ENCODE measurements at places on chromosomes 13 and 19.
A peak's percentile ranks its signal among the peaks of the same experiment; 100 is the strongest.

GRCh38 chr13:28396053-28396452 lies 98.9 kb downstream of the FLT1 start:
- no peak for DNase-seq

DNA sequence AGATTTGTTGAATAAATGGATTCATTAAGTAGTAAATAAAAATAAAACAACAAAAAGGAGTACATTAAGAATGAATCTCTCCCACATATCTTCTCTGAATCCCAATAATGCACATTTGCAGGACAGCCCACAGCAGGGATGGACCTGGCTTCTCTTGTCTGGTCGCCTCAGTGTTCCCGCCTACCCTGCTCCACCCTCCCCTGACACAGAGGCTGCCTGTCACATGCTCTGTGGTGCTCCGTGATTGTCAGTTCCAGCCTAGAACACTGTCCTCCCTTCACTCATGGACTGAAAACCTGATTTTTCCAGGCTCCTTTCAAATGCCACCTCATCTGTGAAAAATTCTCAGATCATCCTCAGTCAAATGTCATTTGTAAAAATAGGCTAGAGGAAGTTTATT lies 94.5 kb upstream of the GPR12 start:
- no peak for DNase-seq

- peak; percentile 80 for DNase-seq
Observed at GRCh38 chr19:47573071-47574026, at the start of gene ZNF541. Gene ZNF541 (minus strand): TSS chr19:47573148. CDS start chr19:47555856, 17,292 bp downstream.

DNA sequence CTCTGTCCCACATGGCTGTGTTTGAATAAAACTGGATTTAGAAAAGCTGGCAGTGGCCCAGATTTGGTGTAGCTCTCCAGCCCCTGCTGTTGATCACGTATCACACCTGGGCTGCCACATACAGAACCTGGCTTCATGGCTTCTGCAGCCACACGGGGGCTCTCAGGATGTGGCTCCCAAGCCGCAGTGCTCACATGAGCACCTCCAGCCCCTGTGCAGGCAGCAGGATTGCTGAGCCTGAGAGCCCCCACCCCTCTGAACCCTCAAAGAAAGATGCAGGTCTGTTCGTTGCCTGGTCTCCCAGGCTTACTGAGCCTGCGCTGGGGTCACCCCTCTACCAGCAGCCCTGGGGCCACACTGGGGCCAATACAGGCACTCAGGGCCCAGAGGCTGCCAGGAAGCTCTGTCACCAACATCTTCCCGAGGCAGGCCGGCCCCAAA lies 2.7 kb downstream of the PLEKHF1 start:
- peak; percentile 69 for DNase-seq

DNA sequence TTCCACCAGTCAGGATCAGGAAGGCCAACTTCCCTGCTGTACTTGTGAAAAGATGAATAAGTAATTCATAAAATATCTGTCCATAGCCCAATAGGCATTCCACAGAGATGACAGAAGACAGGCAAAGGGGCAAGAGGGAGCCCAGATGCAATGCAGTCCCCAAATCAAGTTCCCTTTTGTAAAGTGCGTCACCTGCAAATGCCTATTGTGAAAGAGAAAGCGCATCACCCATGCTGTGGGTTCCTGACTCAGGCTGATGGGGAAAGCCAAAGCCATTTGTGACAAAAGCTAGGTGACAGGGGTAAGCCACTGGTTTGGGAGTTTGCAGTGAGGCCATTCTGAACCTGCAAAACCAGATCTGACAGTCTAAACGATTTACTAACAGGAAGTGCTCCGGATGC lies 157.5 kb upstream of the ZNF536 start:
- DNase-seq: peak; percentile 40

GRCh38 chr13:95441326-95441725 lies 111.2 kb upstream of the CLDN10 start:
- DNase-seq: no peak

DNA sequence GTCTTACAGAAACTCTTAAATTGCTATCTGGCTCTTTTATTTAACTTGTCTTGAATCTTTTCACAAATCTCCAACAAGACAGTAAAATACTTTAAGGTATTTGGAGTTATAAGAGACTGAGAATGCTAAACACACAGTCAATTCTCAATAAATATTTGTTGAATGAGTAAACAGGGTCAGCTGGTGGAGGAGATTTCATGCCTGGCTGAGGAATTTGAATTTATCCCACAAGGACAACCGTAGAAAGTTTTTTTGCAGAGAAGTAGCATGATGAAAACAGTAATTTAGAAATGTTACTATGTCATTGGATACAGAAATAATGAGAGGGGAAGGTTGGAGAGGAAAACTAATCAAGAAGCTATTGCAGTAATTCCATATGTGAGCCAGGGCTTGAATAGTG lies 1223.7 kb downstream of the PCDH17 start:
- no peak for DNase-seq

GRCh38 chr13:36352350-36352749 lies 6.2 kb upstream of the SPART start:
- DNase-seq: no peak

DNA sequence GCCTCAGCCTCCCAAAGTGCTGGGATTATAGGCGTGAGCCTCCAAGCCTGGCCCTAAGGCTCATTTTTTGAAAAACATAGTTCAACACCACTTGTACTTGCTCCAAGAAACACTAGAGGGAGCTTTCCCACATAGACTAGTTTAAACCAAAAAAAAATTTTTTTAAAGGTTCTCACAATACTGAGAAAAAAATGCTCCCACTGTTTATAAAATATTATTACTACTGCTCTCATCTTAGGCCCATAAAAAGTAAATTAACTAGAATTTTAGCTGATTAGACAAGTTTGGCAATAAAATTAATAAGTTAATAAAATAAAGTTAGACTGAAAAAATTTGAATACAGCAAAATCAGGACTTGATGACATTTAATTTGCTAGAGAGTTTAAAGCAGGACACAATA lies 109.5 kb downstream of the TBC1D4 start:
- no peak for DNase-seq

- no peak for DNase-seq
Observed at GRCh38 chr13:34346626-34347025, 528.7 kb downstream of the RFC3 start.

DNA sequence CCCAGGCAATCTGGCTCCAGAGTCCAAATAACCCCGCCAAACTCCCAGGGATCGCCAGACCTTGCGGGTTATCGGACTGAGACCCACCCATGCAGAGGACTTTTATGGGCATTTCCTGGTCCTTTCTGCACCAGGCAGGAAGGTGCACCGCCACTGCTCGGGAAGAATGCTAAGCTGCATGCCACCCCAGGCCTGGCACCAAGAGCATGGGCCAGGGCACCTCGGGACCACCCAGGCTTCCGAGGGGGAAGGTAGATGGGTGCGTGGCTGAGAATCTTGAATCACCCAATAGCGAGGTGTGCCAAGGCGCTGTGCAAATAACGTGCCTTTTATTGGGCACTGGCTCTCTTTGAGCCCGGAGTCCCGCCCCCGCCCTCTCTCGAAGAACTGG lies 422 bp upstream of the ZNF575 start:
- no peak for DNase-seq

DNA sequence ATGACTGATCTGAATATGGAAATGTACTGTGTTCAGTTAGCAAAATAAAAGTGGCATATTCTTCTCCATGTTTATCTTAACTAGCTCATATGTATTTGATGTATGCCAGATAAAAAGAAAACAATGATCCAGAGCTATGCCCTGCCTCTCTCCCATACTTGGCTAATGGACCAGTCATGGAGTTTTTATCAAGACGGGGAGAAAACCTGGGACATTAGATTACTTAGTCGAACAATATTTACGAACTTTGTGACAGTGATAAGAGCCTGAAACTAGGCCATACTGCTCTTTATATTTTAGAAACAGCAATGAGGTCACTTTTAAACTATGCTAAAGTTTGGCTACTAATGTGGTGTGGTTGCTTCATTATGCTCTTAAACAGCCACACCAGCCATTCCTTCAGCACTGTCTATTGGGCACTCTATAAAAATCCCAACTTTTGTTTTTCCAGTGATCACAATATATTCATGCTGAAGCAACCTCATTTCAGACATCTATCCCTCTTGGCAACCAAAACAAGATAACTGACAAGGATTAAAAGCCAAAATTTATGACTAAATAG lies 265.0 kb downstream of the FGF14 start:
- no peak for DNase-seq

DNA sequence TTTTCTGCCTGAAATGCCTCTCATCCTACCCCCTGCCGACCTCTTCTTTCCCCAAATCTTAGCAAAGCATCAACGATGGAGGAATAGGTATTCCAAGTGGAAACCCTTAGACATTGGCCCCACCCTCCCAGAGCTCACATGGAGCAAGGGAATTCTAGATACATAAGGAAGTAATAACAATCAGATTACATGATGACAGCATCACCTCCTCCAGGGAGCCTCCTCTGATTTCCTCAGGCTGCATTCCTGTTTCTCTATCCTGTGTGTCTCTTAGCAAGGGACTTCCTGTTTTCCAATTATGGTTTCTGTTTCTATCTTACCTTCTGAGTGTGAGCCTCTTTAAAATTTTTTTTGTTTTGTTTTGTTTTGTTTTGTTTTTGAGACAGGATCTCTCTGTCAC lies 246.6 kb downstream of the TSHZ3 start:
- no peak for DNase-seq

DNA sequence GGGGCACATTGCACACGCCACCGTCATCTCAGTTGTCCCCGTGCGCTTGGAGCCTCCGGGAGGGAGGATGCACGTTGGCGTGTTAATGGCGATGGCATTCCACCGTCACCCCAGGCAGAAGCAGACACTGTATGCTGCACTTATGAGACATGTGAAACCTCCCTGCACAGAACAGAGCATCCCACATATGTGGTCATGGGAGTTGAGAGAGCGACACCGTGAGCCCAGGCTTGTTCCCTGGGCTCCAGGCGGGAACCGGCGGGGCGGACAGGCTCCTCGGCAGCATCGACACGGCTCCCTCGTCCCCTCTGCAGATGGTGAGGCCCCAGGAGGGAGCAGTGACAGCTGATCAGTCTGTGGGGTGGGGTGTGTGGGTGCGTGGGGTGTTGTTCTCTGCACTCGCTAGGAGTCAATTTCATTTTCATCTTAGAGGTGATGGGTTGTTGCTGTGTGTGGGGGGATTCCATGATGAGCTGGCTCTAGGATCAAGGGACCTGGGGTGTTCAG lies 40.4 kb downstream of the CRTC1 start:
- DNase-seq: no peak

- peak; percentile 62 for DNase-seq
Observed at GRCh38 chr19:919199-920050, 2.3 kb downstream of the KISS1R start.

Data from stimulated activated CD8-positive, alpha-beta memory T cell treated with anti-CD3 and anti-CD28 coated beads, Interleukin-4, amount 100 ng/mL, for 48 hours (primary cell).